GM20000 (cell line): ENCODE measurements at places on chromosomes 4 and X.

DNA sequence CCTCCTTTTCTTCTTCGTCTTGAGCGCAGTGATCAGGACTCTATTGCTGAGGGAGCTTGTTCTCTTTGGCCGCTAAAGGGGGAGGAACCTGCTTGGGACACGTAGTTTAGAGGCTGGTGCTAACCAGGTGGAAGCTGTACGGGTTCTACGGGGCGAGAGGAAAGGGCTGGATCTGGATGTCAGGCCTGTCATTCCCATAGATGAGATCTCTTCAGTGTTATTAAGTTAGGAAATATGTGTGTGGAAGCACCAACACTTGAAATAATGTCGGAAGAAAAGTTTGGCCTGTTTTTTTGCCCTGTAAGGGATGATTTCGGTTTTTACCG, 643 bp downstream of the SRP72 start:
- peak; percentile 50 for DNase-seq

GRCh38 chrX:40617566-40617965, 5.7 kb upstream of the MPC1L start:
- no peak for DNase-seq

- DNase-seq, result no peak
Measured at GRCh38 chr4:173420801-173421200, 21.9 kb upstream of the SCRG1 start.

- no peak for DNase-seq
Measured at GRCh38 chr4:83783215-83783614, 247.3 kb downstream of the GPAT3 start.

- no peak for DNase-seq
Measured at GRCh38 chr4:143782521-143782920, 82.0 kb upstream of the FREM3 start.

GRCh38 chr4:8192748-8193738, 6.0 kb upstream of the SH3TC1 start:
- DNase-seq, result peak; percentile 76

DNA sequence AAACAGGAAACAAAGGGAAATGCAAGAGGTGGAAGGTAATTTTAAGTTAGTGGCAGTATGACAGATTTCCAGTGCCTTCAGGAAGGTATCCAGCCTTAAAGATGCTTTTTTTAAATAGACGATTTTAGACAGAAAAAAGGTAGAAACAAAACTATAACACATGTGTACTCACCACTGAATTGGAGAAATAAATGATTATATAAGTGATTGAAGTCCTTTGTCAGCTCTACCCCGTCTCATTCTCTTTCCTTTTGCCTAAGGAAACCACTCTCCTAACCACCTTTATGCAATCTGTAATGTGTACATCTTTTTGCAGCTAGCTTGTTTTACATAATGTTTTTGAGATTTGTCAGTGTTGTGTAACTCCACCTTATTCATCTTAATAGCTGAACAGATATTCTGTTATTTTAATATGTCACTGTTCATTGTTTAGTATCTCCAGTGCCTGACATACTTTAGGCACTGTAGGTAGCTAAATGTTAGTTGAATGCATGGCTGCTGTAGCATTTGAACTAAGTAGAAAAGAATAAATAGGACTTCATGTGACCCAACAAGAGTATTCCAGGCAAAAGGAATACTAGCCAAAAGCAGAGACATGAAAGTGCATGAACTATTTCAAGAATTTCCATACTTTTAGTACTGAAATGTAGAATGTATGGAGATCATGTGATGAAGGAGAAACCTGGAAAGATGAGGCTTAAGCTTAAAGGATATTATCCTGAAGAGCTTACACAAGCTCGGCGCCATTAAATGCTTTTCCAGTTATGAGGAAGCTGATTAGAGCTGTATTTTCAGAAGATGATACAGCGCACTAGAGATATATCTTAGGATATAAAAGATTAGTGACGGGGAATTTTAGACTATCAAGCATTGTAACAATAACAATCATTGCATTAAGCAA, 865 bp downstream of the FAM200B start:
- no peak for DNase-seq
